ENCODE measurements at places on chromosomes 13 and 19. TPM values are rescaled to one million over a fixed set of nuclear protein-coding genes. Genes with fewer than 3 reads are reported as not detected.

The RB1 gene
- 15.1 TPM for total RNA-seq

The BEST2 gene
- not detected for total RNA-seq

The FOXA3 gene
- under 0.01 TPM for total RNA-seq

The FBL gene
- 198 TPM for total RNA-seq

The PRSS57 gene
- not detected for total RNA-seq

The ZNF100 gene
- 2.7 TPM for total RNA-seq

The SYNE4 gene
- total RNA-seq, result 0.15 TPM

The CGB1 gene
- 2.9 TPM for total RNA-seq

The CABP5 gene
- not detected for total RNA-seq

The KLK8 gene
- total RNA-seq, result not detected

The FCAR gene
- total RNA-seq, result not detected

The HPN gene
- not detected for total RNA-seq

The SLC7A9 gene
- total RNA-seq, result not detected

The BTBD2 gene
- total RNA-seq, result 92.8 TPM

The CYP4F3 gene
- total RNA-seq, result not detected

The HIPK4 gene
- under 0.01 TPM for total RNA-seq

The ACER1 gene
- total RNA-seq, result 0.15 TPM

The SLC17A7 gene
- not detected for total RNA-seq

The MUC16 gene
- not detected for total RNA-seq

The PSG11 gene
- total RNA-seq, result not detected

The SMIM44 gene
- not detected for total RNA-seq

The TEX29 gene
- not detected for total RNA-seq

The F2RL3 gene
- not detected for total RNA-seq

The TMEM150B gene
- not detected for total RNA-seq

The GAPDHS gene
- not detected for total RNA-seq

The POU2F2 gene
- 0.17 TPM for total RNA-seq

The HSD17B14 gene
- total RNA-seq, result 2.7 TPM

The KRTDAP gene
- not detected for total RNA-seq

The CYP2A6 gene
- not detected for total RNA-seq

The ZFP82 gene
- total RNA-seq, result 2.4 TPM

The GEMIN7 gene
- 34.6 TPM for total RNA-seq

The ZNF208 gene
- total RNA-seq, result not detected

The ZNF730 gene
- 7.1 TPM for total RNA-seq

Data from bronchus fibroblast of lung (primary cell).